ENCODE measurements at places on chromosomes 4 and X. TPM values are rescaled to one million over a fixed set of nuclear protein-coding genes. Genes with fewer than 3 reads are reported as not detected.
A peak's percentile ranks its signal among the peaks of the same experiment; 100 is the strongest.

DNA sequence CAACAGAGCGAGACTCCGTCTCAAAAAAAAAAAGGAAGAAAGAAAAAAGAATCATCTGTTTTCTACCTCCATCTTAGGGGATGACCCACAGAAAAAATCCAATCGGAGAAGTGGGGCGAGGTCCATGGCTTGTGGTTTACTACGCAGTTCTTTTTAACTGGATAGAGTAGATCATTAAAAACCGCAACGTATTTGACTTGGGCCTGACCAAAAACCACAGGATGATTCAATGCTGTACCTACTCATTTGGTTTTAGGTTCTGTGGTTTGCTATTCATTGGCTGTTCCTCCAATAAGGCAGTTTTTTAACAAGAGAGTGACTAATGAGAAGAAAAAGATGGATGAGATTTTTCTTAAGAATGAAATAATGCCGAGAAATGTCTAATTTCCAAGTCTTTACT, 83.7 kb downstream of the FREM3 start:
- H3K4me1 ChIP-seq: peaks cover 14% of the 10 kb centered on the region
- H3K4me3 ChIP-seq: peak overlapping the region; percentile 22
- no peak overlapping the region for H3K27ac ChIP-seq
- peaks cover 56% of the 10 kb centered on the region for H3K27me3 ChIP-seq
- peak; percentile 96 for DNase-seq
- H3K36me3 ChIP-seq: no peaks in the 10 kb centered on the region

GRCh38 chr4:171130256-171130801, 682.9 kb upstream of the GALNTL6 start:
- no peak overlapping the region for H3K4me3 ChIP-seq
- no peak overlapping the region for H3K27ac ChIP-seq
- no peaks in the 10 kb centered on the region for H3K27me3 ChIP-seq
- DNase-seq: no peak
- no peaks in the 10 kb centered on the region for H3K4me1 ChIP-seq
- no peaks in the 10 kb centered on the region for H3K36me3 ChIP-seq

Gene MAGEA9
- not detected for total RNA-seq

DNA sequence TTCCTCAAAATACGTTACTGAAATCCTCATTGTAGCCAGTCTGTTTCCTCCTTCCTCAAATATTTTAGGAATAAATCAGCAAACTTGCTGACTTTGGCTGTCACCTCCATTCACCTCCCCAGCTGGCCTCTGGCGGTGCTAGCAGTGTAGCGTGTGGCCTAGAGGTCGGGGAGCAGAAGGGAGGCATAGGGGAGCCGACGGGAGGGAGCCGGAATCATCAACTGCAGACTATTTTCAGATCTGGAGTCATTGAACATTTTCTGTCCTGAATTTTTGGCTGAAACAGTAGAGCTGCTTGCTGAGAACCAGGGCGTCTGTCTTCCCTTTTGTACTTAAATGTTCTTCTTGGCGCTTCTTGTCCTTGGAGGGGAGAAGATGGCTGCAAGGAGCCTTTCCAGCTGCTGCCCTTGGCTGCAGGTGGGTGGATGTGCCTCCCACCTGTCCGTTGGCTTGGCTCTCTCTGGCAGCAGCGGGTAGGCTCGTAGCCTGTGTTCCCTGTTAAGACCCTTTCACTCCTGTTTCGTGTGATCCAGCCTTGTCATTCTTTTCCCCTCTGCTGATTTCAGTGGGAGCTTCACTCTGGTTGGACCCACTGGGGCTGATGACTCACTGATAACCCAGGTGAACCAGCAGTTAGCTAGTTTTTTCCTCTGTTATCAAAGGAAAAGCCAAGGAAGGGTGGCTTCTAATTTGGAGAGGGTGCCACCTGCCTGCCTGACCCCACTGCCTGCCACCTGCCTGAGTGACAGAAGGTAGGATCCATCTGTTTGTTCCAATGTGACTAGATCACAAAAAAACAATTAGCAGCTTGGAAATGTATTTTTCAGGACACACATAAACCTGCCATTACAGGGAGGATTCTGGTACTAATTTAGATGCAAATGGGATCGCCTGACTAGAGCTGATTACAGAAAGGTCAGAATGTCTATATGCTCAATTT, 135.9 kb downstream of the GATB start:
- peaks cover 21% of the 10 kb centered on the region for H3K4me1 ChIP-seq
- no peak overlapping the region for H3K27ac ChIP-seq
- no peaks in the 10 kb centered on the region for H3K27me3 ChIP-seq
- no peak overlapping the region for H3K4me3 ChIP-seq
- no peak for DNase-seq

Gene VCX3A
- total RNA-seq: not detected

GRCh38 chrX:71640002-71640401, 21.7 kb upstream of the CXCR3 start:
- no peaks in the 10 kb centered on the region for H3K27me3 ChIP-seq
- H3K27ac ChIP-seq: no peak overlapping the region
- no peak for DNase-seq
- peaks cover 19% of the 10 kb centered on the region for H3K4me1 ChIP-seq

DNA sequence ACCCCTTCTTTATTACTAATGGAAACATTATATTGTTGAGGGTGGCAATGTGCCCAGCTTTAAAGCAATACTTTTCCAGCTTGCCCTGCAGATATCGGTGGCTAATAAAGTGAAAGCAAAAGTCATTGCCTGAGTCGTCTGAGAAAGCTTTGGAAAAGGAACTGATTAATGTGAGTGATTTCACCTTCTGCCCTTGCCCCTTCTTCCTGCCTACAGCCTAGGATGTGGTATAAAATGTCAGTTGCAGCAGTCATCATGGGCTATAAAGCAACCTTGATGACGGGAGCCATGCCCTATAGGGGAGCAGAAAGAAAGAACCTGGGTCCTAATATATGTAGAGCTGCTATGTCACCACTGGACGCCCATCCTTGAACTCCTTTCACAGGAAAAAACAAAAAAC, 132.4 kb upstream of the USP9X start:
- H3K27ac ChIP-seq: no peak overlapping the region
- H3K27me3 ChIP-seq: no peaks in the 10 kb centered on the region
- peak overlapping the region; percentile 53 for H3K4me3 ChIP-seq
- H3K4me1 ChIP-seq: peaks cover 5% of the 10 kb centered on the region
- H3K36me3 ChIP-seq: no peaks in the 10 kb centered on the region

GRCh38 chr4:110737931-110738330, 115.1 kb upstream of the PITX2 start:
- H3K27ac ChIP-seq: no peak overlapping the region
- H3K27me3 ChIP-seq: peaks cover 12% of the 10 kb centered on the region
- H3K4me3 ChIP-seq: no peak overlapping the region

Gene CAPN6
- total RNA-seq: not detected

DNA sequence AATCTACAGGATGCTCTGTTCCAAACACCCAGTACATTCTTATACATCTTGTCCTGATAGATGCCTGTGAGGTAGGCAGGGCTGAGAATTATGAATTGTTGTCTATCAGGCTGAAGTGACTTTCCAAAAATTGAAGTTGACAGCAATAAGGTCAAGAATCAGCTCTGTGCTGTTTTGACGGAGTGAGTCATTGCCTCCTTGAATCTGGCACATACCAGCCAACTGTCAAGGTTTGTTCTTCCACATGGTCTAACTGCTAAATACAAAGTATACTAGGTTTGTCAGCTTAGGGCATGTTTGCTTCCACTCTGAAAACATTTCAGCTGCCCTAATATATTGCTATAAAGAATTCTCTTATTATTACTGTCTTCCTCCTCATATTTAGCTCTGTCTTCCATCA, 32.3 kb downstream of the SH3RF1 start:
- peaks cover 23% of the 10 kb centered on the region for H3K4me1 ChIP-seq
- no peak overlapping the region for H3K4me3 ChIP-seq

GRCh38 chr4:52843958-52844357, 18.2 kb upstream of the RASL11B start:
- no peak for DNase-seq
- peaks cover 8% of the 10 kb centered on the region for H3K4me1 ChIP-seq
- no peak overlapping the region for H3K27ac ChIP-seq
- H3K36me3 ChIP-seq: no peaks in the 10 kb centered on the region
- no peaks in the 10 kb centered on the region for H3K27me3 ChIP-seq

Gene ARHGAP6
- 2.8 TPM for total RNA-seq

Data from PC-3 (cell line).